Osteoblast (primary cell): ENCODE measurements at places on chromosomes 1 and 21. TPM values are rescaled to one million over a fixed set of nuclear protein-coding genes. Genes with fewer than 3 reads are reported as not detected.

Gene TIAM1
- total RNA-seq, result 13.6 and 16.3 TPM in 2 replicates

Gene HCRTR1
- not detected in 2 replicates for total RNA-seq

Gene CD164L2
- total RNA-seq, result not detected in 2 replicates

Gene SPRR2B
- total RNA-seq, result not detected in 2 replicates

Gene LAX1
- total RNA-seq, result 0.29 TPM in 1 of 2 replicates, not detected in the other

Gene SLC6A9
- total RNA-seq, result 18.5 and 19.4 TPM in 2 replicates

Gene ITLN2
- total RNA-seq, result not detected in 2 replicates
